T-cell (primary cell): ENCODE measurements at places on chromosomes 12 and 14. TPM values are rescaled to one million over a fixed set of nuclear protein-coding genes. Genes with fewer than 3 reads are reported as not detected.

DAO gene
- total RNA-seq = not detected

HNF1A gene
- total RNA-seq = not detected

TMEM263 gene
- total RNA-seq = 32.0 TPM

TSHR gene
- total RNA-seq = 1.7 TPM

PAX9 gene
- not detected for total RNA-seq

MYO1H gene
- total RNA-seq = not detected

- DNase-seq = no peak
These were observed 11.9 kb downstream of the GPR68 start for GRCh38 chr14:91232603-91233002.

- DNase-seq = no peak
These were observed 1.1 kb upstream of the HDAC7 start for GRCh38 chr12:47820631-47821345.

DNA sequence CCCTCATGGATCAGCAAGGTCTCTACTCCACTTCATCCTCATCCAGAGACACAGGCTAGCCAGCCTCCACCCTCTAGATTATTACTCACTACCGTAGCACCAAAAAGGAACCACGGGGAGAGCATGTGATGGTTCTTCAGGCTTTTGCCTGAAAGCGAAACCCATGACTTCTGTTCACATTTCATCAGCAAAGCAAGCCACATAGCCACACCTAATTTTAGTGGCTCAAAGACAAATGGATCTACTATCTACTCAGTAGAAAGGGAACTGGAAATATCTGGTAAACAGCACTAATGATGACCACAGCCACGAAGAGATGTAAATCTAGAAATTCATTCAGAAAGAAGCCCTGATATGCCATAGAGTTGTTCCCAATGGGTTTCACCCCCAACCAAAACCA lies 51.4 kb downstream of the VCPKMT start:
- peak; percentile 41 for DNase-seq

DNA sequence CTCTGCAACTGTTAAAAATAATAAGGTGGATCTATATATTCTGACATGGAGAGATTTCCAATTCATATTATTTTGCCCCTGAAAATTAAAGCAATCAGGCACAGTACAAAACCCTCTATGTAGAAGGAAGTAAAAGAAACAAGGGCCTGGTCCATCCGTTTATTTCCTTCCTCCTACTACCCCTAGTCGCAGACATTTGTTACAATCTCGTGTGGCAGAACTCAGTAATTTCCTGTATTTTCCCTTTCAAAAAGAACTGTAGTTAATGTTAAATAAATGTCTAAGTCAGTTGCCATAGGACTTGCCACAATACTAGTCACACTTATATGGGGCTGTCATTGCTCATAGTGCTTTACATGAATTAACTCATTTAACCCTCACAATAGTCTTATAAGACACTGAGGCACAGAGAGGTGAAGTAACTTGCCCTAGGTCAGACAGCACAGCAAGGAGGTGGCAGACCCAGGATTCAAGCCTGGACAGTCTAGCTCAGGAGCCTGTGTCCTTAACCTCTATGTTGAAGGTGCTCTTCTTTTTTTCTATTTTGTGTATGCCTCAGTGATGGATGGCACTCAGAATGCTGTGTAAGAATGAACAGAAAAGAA lies 24.2 kb downstream of the NINJ2 start:
- DNase-seq = no peak

DNA sequence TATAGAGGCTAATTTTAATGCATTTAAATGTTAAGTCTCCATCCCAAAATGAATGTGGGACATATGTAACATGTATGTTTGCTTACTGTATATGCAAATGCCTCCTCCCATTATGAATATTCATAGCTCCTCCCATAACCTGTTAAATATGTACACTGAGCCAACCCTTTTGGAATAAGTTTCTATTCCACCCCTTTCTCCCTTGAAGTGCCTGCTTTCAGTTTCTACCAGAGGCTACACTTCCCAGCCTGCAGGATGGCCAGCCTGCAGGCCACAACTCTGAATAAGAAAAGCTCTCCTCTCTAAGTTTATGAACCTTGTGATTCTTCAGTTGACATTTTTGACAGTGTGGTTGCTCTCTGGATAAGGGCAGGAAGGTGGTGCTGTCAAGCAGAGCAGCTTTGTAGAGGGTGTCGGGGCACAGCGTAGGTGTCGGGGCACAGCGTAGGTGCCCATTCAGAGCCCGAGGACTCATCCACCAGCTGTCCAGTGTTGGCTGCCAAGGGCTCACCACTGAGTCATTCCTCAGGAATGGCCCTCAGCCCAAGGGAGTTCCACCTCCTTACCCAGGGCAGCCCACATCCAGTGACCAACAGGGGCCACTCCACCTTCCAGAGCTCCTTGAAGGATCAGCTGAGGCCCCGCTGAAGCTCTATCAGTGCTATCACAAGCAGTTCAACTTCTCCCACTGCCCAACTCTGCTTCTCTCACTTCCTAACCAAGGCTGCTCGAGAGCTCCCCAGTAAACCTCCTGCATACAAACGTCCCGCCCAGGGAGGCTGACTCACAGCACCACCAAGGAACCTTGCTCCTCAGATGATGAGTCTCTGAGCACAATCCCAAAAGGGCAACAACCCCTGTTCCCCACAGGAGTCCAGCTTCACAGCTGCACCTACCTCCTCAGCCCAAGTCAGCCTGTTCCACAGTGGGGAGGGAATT lies 31.4 kb downstream of the VWF start:
- no peak for DNase-seq

DNA sequence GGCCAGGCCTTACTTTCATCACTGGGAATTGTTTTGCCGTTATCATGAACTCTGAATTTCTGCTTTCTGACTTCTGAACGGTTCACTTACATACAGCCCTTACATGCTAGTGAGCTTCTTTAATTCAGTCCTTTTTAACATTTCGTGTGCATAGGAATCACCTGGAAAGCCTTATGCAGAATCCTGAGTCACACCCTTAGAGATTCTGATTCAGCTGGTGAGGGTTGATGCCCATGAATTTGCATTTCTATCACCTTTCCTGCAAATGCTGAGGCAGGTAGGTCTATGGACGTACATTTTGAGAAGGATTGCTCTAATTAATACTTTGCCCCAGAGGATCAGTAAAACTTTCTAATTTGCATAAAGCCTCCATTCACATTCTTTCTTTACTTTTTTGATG lies 44.0 kb downstream of the PPHLN1 start:
- no peak for DNase-seq

GRCh38 chr14:55425091-55425490 lies 13.5 kb upstream of the ATG14 start:
- no peak for DNase-seq

GRCh38 chr12:75560167-75560566 lies 48.8 kb upstream of the KRR1 start:
- DNase-seq = no peak

DNA sequence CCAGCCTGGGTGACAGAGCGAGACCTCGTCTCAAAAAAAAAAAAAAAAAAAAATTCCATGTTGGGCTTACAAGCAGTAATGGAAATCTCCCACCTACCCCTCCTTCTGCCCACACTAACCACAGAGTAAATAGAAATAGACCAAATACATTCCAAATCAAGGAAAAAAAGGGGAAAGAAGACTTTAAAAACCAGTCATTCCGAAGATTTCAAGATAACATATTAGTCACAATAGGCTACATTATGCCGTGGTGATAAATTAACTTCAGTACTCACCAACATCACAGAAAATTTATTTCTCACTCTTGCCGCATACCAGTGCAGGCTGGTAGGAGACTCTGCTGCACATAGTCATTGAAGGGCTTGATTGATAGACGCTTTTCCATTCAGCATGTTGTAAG lies 15.5 kb upstream of the ETV6 start:
- no peak for DNase-seq

GRCh38 chr14:100634026-100634425 lies 46.8 kb upstream of the BEGAIN start:
- DNase-seq = no peak

DNA sequence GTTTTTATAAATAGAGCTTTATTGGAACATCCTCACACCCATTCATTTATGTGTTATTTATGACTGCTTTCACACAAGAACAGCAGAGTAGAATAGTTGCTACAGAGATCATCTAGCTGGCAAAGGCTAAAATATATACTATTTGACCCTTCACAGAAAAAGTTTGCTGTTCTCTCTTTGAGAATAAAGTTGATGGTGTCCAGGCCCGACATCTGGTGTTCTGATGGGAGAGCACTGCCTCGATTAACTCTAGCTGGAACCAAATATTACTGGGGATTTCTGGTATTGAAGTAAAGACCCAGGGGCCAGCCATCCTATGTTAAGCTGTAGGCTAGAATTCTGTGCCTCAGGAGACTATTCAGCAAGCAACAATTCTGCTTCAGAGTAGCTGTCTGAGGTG lies 21.8 kb downstream of the FAM234B start:
- DNase-seq = no peak

DNA sequence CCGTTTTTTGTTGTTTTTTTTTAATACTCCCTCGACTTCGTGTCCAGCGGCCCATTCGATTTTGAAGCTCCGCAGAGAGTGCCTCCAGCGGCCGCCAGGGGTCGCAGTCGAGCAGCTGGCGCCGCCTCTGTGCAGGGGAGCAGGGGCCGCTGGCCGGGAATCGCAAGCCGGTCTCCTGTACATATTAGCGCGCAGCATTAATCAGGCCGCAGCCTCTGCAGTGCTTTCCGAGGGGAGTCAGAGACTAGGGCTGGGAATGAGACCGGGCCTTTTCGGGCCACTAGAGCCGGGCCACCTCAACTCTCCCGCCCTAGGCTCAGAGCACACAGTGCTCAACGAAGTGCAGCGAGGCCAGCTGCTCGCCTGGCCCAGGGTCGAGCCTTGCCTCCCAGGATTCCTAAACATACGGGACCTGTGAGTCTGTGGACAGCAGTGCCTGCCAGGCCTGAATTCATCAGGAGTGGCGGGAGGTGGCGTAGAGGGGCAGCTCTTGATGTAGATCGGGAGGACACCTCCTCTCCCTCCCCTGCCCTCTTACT lies 81.8 kb downstream of the EMP1 start:
- peak; percentile 9 for DNase-seq

GRCh38 chr12:78441737-78442453 lies 422.7 kb upstream of the SYT1 start:
- DNase-seq = no peak

DNA sequence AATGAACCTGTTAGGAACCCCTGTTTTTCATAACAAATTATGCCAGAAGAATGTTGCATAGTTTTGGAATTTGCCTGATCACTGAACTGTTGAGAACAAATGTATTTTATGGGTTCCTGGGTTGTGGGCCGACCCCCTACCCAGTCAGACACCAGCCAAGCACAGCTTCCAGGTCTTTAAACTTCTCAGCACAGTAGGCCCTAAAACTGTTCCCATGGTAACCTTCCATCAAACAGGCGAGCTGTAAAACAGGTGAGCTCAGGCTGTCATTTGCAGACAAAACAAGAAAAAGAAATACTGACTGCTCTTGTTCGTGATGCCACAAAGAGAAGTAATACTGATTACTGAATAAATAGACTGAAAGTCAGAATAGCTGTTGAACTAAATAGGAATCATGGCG lies 147.0 kb downstream of the PTPRO start:
- DNase-seq = no peak

- no peak for DNase-seq
These were observed 47.2 kb upstream of the JDP2 start for GRCh38 chr14:75380656-75381055.

GRCh38 chr14:76964695-76965094 lies 63.8 kb downstream of the IRF2BPL start:
- no peak for DNase-seq

DNA sequence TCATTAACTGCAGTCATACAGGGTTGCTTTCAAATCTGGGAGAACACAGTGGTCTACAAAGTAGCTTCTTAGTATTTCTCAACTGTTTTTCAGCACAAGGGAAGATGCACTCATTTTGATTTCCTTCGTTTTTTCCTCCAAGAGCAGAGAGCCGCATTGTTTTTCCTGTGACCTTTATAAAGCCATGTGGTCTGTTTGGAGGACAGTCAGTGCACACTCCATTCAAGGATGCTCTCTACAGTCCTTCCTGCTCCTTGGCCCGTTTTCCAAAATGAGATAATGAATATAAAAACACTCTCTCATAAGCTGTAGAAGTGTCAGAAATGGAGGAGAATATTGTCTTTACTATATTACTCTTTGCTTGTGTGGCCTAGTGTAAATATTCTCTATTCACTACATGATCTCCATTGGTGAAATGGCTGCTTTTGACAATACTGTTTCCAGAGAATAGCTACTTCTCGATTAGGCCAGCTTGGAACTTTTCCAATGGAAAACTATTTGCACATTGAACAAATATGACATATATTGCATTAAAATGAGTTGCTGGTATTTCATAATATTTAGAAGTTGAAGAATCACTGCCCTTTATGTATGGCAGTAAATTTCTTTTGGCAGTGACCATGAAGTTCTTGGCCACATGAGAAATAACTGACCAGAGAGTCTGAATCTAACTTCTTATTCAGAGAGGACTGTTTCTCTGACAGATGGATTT lies 393.1 kb upstream of the RGS6 start:
- no peak for DNase-seq

GRCh38 chr12:29110506-29111442 lies 38.3 kb upstream of the FAR2 start:
- no peak for DNase-seq

- no peak for DNase-seq
These were observed 22.2 kb downstream of the HRK start for GRCh38 chr12:116859079-116859478.

DNA sequence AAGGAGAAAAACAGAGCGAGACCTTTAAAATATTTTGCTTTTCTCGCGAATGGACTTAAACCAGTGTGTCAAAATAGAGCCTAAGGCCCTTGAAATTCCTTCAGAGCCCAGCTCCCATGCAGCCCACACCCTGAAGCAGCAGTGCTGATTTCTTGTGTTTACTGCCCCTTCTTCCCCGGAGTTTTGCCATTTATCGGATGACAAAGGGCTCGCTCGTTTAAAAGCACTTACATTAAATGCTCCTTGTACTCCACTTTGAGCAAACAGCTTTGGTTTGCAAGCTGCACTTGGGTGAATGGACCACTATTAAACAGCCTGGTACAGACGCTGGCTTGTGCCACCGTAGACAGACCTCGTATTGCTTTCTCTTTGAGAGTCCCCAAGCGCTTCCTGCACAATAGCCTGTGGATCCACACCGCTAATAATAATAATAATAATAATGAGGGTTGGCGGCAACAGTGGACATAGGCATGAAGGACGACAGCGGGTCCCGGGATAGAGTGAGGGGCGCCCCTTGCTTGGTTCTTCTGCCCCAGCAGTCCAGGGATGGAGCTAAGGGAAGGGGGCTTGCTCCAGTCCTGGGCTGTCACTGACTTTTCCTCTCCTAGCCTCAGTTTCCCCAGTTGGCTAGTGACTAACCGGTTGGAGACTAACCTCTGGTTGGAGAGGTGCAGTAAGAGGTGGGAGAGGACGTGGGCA lies 6.6 kb downstream of the DLK1 start:
- no peak for DNase-seq

- no peak for DNase-seq
These were observed at the start of gene CRIP2 for GRCh38 chr14:105474483-105475268. Gene CRIP2, plus strand, starts transcription at chr14:105474821. Its CDS starts 42 bp downstream, at chr14:105474863.

GRCh38 chr12:108643941-108644810 lies 10.5 kb upstream of the SELPLG start:
- DNase-seq = no peak
